ENCODE measurements at places on chromosomes 2 and 18.

- DNase-seq, result no peak
Observed at GRCh38 chr2:10820562-10820961, 8.0 kb upstream of the PDIA6 start.

- DNase-seq, result no peak
Observed at GRCh38 chr2:152566728-152567069, 150.6 kb downstream of the PRPF40A start.

GRCh38 chr2:156340377-156340776 is 7.9 kb upstream of the NR4A2 start:
- DNase-seq, result peak; percentile 48

DNA sequence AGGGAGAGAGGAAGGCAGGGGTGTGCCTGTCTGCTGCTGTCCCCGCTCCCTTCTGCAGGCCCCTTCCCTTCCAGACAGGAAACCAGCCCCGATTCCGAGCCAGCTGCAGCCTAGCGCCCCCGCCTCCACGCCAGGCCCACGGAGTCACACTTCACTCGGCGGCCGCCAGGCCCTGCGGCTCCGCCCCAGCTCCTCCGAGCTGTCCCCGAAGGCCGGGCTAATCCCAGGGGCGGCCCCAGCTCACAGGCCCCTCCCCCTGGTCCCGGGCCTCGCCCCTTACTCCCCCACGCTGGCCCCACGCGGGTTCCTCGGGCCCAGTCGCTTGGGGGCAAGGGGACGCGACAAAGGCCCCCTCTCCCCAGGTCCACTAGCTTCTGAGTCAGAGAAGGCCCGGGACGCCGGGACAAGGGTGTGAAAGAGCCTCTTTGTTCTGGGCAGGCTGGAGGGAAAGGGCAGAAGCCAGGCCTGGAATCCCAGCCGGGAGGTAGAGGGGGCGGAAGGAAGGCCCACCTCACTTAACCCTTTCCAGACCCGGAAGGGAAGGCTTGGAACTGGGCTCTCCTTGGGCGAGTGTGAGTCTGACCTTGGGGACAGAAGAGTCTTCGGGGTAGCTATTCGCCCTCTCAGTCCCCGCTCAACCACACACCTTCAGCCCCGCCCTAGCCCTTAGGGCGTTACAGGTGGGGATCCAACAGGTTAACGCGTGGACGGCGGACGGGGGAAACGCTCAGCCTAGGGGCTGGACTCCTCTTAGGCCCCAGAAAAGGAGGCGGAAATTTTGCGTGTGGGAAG is 1.2 kb downstream of the RTKN start:
- peak; percentile 59 for DNase-seq

DNA sequence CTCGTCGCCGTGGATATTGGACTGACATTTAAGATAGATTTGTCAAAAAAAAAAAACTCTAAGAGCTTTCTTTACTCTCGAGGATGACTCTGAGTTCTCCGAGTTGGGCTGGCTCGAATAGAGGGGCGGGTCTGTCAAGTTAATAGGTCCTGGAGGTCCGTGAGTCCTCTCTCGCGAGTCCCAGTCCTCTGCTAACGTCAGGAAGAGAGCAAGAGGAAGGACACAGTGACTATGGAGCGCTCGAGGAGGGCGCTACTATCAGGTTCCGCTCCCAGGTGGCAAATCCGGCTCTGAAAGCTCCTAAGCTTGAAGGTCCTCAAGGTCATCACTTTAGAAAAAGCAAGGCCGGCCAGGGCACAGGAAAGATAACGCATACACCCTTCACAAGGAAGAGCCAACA is 404 bp upstream of the AKAIN1 start:
- DNase-seq, result no peak

DNA sequence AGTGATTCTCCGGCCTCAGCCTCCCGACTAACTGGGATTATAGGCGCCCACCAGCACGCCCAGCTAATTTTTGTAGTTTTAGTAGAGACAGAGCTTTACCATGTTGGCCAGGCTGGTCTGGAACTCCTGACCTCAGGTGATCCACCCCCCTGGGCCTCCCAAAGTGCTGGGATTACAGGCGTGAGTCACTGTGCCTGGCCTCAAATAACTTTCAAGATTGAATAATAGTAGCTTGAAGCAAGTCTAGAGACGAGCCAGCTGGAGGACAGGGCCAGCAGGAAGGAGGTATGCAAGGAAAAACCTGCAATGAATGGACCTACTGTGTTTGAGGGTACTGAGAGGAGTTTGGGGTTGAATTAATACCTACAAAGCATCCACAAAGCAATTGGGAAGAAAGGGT is 87.5 kb downstream of the MSH2 start:
- no peak for DNase-seq

- no peak for DNase-seq
Observed at GRCh38 chr2:60334610-60335009, 218.8 kb downstream of the BCL11A start.

DNA sequence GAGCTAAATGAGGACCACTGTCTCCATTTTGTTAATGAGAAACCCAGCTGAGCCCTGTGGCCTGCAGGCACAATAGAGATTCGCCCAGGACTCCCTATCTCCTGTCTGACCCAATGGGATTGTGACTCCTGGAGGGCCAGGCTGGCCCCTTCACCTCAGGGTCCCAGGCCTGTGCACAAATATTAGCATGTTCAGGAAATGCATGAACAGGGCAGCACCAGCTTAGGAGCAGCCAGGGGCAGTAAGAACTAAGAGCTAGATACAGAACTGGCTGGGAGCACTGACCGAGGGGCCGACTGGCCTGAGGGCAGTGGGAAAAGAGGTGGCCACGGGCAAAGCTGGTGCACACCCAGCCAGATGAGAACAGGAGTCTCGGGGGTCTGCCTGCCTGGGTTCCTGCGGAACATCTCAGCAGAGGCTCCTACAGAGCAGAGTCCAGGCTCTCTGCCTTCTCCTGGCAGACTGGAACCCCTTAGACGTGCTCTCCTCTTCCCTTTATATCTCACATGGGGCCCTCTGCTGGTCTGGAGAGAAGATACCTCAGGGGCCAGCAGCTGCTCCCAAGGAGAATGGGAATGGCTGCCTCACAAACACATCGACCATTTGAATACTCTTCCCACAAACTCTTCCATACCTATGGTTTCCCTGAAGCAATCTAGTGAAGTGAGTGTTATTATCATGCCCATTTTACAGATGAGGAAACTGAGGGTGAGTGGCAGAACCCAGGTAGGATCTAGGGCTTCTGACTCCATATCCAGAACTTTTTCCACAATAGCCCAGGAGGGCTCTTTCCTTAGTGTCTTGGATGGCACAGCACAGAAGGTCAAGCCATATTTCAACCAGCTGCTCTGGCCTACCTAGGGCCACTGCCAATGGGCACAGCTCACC is 77.6 kb upstream of the OTOF start:
- no peak for DNase-seq

DNA sequence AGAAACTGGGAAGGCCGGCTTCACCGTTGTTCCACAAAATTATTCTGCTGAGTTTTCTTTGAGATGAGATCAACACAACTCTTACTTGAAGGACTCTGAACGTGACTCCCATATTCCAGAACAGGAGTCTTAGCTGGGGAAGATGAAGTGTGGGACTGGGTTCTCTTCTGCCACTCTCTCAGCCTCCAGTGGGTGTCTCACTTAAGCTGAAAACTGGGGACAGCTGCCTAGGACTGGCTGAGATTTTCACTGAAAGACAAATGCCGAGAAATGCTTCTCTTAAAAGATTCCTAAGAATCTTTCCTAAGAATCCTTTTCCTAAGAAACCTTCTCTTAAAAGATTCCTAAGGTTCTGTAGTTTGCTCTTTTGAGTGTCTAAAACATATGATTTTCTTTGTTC is 156.6 kb upstream of the LHCGR start:
- DNase-seq, result no peak

DNA sequence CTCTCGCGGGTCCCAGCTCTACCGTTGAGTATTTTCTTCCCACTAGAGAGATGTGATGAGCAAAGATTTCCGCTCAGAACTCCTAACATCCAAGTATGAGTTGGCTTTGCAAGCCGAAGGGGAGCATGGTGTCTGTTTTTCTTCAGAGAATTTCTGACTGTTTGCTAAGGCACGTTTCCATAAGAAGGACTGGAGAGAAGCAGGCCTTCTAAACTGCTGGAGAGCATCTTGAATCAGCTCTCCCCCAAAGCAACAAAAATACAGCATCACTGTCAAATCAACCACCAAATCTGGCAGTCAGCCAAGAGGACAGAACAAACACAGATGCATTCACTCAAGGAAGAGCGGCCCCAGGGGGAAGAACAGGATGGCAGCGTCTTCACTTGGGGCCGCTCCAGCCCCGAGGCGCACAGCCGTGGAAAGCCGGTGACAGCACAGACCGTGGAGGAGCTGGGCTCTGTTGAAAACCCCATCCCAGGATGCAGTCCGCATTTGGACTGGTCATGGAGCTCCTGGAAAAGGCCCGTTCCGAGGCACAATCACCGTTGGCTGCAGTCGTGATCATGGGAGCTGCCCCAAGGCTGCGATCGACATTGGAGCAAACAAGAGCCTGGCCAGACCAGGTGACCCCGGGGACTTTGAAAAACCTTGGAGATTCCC is 101.4 kb downstream of the NFATC1 start:
- DNase-seq, result no peak

- no peak for DNase-seq
Observed at GRCh38 chr2:120320318-120320851, 25.6 kb upstream of the INHBB start.
